Thoracic aorta (tissue), 2 donors: ENCODE measurements at places on chromosomes 12 and 14. TPM values are rescaled to one million over a fixed set of nuclear protein-coding genes. Genes with fewer than 3 reads are reported as not detected.

The SERPINA10 gene
- total RNA-seq = 0.28 TPM

The DCD gene
- 6.5 TPM for total RNA-seq

The FGF6 gene
- total RNA-seq = not detected

The KLRK1 gene
- 4.5 TPM for total RNA-seq

The ADAM20 gene
- 3.5 TPM for total RNA-seq

The LRTM2 gene
- total RNA-seq = not detected

The TDG gene
- total RNA-seq = 8.0 TPM

GRCh38 chr14:85528897-85529631 lies 880 bp upstream of the FLRT2 start:
- peak overlapping the region; percentile 62 for H3K27ac ChIP-seq
- no peak for DNase-seq
- no peaks in the 10 kb centered on the region for H3K36me3 ChIP-seq
- peak overlapping the region; percentile 77 for H3K4me3 ChIP-seq

DNA sequence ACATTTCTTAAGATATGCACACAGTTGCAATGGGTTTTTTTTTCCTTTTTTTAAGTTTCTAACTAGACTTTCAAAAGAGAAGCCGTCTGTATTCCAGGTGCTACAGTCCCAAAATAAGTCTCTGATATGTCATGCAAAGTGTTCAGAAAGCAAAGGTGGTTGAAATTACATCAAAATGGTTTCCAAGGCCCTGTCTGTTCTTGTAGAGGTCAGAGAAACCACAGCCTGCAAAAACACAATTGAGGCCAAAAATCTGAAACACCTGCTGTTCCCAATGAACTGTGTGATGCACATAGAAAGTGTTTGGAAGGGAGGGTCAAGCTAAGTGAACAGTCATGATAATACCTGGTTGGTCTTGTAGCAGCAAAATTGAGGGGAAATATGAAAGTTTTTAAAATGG lies 91.0 kb downstream of the VRK1 start:
- H3K27me3 ChIP-seq = no peaks in the 10 kb centered on the region
- no peak overlapping the region for H3K4me3 ChIP-seq
- H3K4me1 ChIP-seq = no peaks in the 10 kb centered on the region
- H3K27ac ChIP-seq = no peak overlapping the region

GRCh38 chr12:52019113-52019770 lies 12.5 kb downstream of the TAMALIN start:
- peaks cover 4% of the 10 kb centered on the region for H3K4me1 ChIP-seq
- no peak overlapping the region for H3K27ac ChIP-seq
- DNase-seq = no peak
- H3K27me3 ChIP-seq = no peaks in the 10 kb centered on the region

DNA sequence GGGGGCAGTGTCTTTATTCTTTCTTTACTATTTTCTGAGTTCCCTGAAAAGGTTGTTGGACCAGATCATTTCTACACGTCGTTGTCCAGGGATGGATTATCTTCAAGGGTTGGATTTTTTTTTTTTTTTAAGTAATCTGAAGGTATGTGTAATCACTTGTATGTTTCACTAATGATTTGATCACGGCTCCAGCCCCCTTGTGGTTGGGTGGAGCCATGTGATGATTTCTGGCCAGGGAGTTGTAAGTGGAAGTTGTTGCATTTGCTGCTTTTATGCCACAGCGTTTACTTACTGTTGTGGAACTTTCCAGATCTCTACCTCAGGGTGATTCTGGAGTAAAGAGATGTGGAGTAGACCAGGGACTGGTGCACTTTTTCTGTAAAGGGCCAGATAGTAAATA lies 390.3 kb downstream of the AACS start:
- no peak for DNase-seq
- no peaks in the 10 kb centered on the region for H3K4me1 ChIP-seq
- H3K4me3 ChIP-seq = no peak overlapping the region
- no peaks in the 10 kb centered on the region for H3K27me3 ChIP-seq

DNA sequence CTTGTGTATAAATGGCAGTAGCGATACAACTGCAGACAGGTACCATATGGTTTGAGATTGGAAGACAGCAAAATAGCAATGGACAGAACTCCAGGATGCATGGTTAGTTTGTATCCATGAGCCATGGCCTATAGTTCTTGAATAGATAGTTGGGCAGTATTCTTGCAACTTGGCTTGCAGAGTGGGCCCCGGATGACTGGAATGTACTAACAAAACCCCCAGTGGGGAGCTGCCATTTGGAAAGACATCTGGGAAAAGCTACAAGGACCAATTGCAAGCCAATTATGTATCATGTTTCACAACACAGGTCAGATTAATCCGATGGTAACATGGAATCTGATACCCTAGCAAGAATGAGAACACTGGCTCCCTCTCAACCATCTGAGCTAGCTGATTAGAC lies 279.6 kb downstream of the RERGL start:
- no peak overlapping the region for H3K27ac ChIP-seq
- no peak overlapping the region for H3K4me3 ChIP-seq
- no peaks in the 10 kb centered on the region for H3K4me1 ChIP-seq
- H3K36me3 ChIP-seq = no peaks in the 10 kb centered on the region
- DNase-seq = no peak

DNA sequence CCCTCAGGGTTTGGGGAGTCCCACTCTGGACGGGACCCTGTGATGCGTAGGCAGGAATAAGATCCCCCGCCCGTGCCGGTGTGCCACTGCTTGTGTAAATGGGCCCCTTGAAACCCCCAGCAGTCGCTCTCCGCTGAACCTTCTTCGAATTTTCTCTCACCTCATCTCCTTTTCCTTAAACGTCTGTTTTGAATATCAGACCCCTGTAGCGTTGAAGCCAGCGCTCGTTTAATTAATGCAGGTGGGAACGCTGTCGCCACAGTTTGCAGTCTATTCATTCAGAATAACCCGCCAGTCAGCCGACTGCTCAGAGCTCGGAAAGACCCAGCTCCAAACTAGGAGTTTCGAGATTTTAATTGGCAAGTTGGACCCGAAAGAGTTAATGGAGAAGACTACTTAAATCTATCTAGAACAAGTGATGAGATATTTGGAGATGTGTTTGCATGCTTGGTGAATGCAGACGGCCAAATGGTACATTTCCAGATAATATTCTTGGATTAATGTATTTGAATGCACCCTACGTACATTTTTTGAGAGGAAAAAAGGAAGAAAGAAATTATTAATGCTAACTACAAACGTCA lies 739 bp upstream of the PPP2R5E start:
- DNase-seq = no peak
- no peaks in the 10 kb centered on the region for H3K36me3 ChIP-seq
- H3K4me3 ChIP-seq = peak overlapping the region; percentile 99
- H3K27ac ChIP-seq = peak overlapping the region; percentile 88
- peaks cover 19% of the 10 kb centered on the region for H3K4me1 ChIP-seq

- no peaks in the 10 kb centered on the region for H3K36me3 ChIP-seq
- H3K27ac ChIP-seq = no peak overlapping the region
- H3K4me1 ChIP-seq = peaks cover 14% of the 10 kb centered on the region
- DNase-seq = no peak
Observed at GRCh38 chr12:87427770-87428169, 601.4 kb downstream of the C12orf50 start.

DNA sequence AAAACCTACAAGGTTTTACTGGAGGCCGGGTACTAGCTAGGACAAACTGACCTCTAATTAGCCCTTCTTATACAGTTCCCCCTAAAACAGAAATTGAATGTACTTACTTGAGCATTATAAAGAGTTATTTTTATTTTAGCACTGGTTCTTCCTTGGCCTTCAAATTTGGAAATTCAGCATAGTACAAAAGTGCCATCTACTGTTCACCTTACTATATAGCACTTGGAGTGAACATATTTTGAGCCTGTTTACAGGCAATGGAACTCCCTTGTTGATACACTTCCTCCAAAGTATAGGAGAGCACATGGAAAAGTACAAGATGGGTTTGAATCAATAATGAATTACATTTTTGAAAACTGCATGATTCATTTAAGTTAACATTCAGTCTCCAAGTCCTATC lies 3.9 kb upstream of the POC1B start:
- DNase-seq = no peak
- H3K4me3 ChIP-seq = no peak overlapping the region
- no peaks in the 10 kb centered on the region for H3K27me3 ChIP-seq
- H3K4me1 ChIP-seq = peaks cover 3% of the 10 kb centered on the region
- no peaks in the 10 kb centered on the region for H3K36me3 ChIP-seq
- no peak overlapping the region for H3K27ac ChIP-seq

GRCh38 chr12:79932357-79932756 lies 2.5 kb downstream of the PPP1R12A start:
- H3K4me3 ChIP-seq = peak overlapping the region; percentile 99
- DNase-seq = no peak
- H3K36me3 ChIP-seq = no peaks in the 10 kb centered on the region
- H3K4me1 ChIP-seq = peaks cover 33% of the 10 kb centered on the region
- H3K27ac ChIP-seq = peak overlapping the region; percentile 30
- no peaks in the 10 kb centered on the region for H3K27me3 ChIP-seq

DNA sequence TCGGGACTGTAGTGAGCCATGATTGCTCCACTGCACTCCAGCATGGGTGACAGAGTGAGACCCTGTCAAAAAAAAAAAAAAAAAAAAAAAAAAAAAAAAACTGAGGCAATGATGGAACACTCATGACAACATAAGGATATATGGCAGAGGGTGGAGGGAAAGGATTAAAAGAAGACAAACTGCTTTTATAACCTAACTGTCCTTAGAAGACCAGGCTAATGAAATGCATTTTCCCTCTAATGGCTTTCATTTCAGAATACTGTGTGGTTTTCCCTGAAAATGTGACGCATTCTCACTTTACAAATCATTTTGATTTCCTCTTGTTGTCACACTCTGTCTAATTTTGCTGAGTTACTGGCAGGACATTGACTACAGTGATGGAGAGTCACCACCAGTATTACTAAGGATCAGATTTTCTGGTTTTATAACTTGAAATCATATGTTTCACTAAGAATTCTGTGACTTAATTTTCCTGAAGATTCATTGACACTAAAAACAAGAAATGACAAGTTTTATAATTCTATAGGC lies 137.6 kb upstream of the SSTR1 start:
- H3K27me3 ChIP-seq = no peaks in the 10 kb centered on the region
- no peak overlapping the region for H3K27ac ChIP-seq
- H3K4me3 ChIP-seq = no peak overlapping the region
- no peaks in the 10 kb centered on the region for H3K36me3 ChIP-seq
- no peak for DNase-seq

DNA sequence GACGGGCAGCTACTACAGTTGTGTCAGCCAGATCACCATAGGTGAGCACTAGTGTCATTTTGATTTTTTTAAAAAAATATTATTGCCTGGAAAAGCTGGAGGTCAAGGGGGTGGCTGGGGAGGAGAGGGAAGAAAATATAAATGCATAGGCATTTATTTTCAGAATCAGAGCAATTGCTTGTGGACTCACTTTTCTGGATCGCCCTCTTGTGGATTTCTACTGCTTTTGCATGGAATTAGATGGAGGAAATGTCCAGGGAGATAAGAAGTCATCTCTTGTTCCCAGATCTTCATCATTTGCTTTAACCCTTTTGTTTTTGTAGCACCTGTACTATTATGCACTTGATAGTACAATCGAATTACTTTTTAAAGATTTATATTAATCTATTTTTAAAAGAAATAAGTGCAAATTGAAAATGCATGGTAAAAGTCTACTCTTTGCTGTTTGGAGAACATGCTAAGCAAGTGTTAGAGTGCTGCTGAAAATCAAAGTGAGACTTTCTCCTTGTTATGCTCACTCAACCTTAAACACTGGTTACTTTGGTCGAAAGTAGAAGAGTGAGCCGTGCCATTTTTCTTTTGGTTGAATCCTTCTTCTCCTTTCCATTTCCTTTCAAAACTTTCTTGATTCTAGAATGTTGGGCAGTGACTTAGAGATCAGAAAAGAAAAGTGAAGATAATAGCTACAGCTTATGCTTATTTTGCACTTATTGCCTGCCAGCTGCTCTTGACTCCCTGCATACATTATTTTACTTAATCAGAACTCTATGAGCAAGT lies 60.6 kb upstream of the ANO4 start:
- DNase-seq = no peak
- peaks cover 4% of the 10 kb centered on the region for H3K27me3 ChIP-seq
- no peaks in the 10 kb centered on the region for H3K36me3 ChIP-seq
- H3K4me3 ChIP-seq = no peak overlapping the region
- H3K4me1 ChIP-seq = no peaks in the 10 kb centered on the region
- H3K27ac ChIP-seq = no peak overlapping the region

- H3K27ac ChIP-seq = no peak overlapping the region
- H3K4me3 ChIP-seq = peak overlapping the region; percentile 18
- no peaks in the 10 kb centered on the region for H3K4me1 ChIP-seq
- no peaks in the 10 kb centered on the region for H3K36me3 ChIP-seq
- no peak for DNase-seq
Observed at GRCh38 chr14:94390372-94391086, 2.1 kb upstream of the SERPINA1 start.

DNA sequence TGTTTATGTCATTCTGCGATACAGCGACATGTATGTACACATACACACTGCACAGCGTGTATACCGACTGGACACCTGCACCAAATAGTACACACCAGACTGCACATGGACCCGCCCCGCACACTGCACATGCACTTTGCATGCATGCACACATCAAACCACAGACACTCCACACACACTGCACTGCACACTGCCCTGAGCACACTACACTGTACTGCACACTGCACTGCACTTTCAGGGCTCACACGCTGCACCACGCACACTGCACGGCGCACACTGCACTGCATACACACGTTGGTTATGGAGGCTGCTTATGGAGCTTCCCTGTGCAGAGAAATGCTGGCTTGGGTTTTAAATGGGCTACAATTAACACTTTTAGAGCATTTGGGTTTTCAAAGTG lies 1.6 kb downstream of the PAPLN start:
- H3K4me1 ChIP-seq = peaks cover 32% of the 10 kb centered on the region
- no peak overlapping the region for H3K27ac ChIP-seq
- H3K36me3 ChIP-seq = no peaks in the 10 kb centered on the region
- peak overlapping the region; percentile 74 for H3K4me3 ChIP-seq
- H3K27me3 ChIP-seq = no peaks in the 10 kb centered on the region
- no peak for DNase-seq

DNA sequence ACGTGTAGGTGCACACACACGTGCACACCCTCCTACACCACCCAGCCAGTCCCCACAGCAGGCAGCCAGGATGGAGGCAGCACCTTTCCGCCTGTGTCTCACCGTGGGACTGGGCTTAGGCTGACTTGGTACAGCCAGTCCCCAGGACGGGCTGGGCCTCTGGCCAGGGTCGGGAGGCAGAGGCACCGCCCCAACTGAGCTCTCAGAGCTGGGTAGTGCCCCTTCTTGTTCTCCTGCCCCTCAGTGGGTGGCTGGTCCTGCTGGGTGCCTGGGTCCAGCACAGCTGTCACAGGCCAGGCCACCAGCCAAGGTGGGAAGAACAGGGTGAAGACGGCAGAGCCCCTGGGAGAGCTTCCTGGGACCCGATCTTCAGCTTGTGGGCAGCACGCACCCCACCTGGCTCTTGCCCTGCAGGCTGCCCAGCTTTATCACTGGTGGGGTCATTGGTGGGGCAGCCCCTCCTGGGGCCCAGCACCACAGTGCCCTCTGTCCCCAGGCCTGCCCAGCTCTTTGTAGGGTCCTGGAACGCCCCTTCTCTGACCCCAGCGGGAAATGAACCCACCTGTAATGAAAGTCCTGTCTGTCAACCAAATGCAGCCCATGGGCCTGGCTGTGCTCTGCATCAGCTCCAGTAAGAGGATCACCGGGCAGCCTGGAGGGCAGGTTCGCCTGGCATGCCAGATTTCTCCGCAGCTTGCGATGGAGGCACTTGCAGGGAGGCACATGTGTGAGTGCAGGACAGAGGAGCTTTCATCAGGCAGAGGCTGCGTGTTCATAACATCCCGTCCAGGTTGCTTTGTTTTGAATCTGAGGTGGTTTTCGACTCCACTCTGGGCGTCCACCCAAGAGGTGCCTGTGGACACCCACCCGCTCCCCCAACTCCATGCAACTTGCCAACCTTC lies 14.7 kb downstream of the CDCA4 start:
- H3K4me1 ChIP-seq = no peaks in the 10 kb centered on the region
- DNase-seq = no peak
- H3K4me3 ChIP-seq = no peak overlapping the region
